ENCODE measurements at places on chromosomes 2 and 18. TPM values are rescaled to one million over a fixed set of nuclear protein-coding genes. Genes with fewer than 3 reads are reported as not detected.

- H3K27me3 ChIP-seq, result no peaks in the 10 kb centered on the region
- H3K4me1 ChIP-seq, result no peaks in the 10 kb centered on the region
- no peak overlapping the region for H3K4me3 ChIP-seq
- H3K27ac ChIP-seq, result no peak overlapping the region
These were observed 152.6 kb upstream of the TTC39C start for GRCh38 chr18:23861805-23862470.

- H3K27me3 ChIP-seq, result no peaks in the 10 kb centered on the region
- H3K4me3 ChIP-seq, result no peak overlapping the region
- no peaks in the 10 kb centered on the region for H3K36me3 ChIP-seq
- DNase-seq, result no peak
- no peaks in the 10 kb centered on the region for H3K4me1 ChIP-seq
These were observed 244.1 kb upstream of the NRP2 start for GRCh38 chr2:205438241-205438640.

DNA sequence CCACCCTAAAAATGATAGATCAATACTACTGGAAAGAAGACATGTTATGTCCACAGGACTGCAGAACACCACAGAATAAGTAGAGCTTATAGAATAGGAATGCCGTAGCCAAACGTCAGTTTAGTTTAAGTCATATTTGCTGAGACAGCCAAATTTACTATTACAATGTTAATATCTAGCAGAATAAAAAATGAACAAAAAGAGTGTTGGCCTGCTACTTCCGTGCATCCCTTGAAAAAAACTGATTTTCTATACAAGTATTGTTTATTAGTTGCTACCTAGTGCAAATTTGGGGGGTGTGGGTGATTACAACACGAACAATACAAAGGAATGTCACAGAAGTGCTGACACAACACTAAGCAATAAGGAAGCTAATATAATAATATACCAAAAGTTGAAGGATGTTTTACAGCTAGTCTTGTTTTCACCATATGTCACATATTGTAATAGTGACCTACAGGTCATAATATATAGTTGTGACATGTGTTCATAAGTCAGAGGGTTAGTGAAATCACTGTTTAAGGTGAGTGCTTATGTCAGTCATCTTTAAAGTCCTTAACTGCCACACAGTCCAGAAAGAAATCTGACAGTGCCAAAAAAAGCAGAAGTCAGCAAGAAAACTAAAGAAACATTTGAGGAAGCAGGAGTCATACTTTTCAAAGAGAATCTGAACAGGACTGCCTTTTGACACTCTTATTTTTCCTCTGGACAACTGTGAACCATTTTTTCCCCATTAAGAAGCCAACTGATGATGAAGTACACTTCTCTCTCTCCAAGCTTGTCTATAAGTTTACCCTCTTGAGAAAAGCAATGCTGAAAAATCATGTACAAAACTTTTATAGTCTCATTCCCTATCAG is 376.4 kb downstream of the ZEB2 start:
- no peaks in the 10 kb centered on the region for H3K4me1 ChIP-seq
- no peak overlapping the region for H3K27ac ChIP-seq
- DNase-seq, result no peak
- H3K4me3 ChIP-seq, result no peak overlapping the region
- no peaks in the 10 kb centered on the region for H3K27me3 ChIP-seq
- H3K36me3 ChIP-seq, result no peaks in the 10 kb centered on the region

GRCh38 chr2:69544951-69545350 is 98.6 kb downstream of the AAK1 start:
- no peak for DNase-seq
- H3K27ac ChIP-seq, result no peak overlapping the region
- no peaks in the 10 kb centered on the region for H3K27me3 ChIP-seq
- H3K4me3 ChIP-seq, result no peak overlapping the region
- no peaks in the 10 kb centered on the region for H3K36me3 ChIP-seq

DNA sequence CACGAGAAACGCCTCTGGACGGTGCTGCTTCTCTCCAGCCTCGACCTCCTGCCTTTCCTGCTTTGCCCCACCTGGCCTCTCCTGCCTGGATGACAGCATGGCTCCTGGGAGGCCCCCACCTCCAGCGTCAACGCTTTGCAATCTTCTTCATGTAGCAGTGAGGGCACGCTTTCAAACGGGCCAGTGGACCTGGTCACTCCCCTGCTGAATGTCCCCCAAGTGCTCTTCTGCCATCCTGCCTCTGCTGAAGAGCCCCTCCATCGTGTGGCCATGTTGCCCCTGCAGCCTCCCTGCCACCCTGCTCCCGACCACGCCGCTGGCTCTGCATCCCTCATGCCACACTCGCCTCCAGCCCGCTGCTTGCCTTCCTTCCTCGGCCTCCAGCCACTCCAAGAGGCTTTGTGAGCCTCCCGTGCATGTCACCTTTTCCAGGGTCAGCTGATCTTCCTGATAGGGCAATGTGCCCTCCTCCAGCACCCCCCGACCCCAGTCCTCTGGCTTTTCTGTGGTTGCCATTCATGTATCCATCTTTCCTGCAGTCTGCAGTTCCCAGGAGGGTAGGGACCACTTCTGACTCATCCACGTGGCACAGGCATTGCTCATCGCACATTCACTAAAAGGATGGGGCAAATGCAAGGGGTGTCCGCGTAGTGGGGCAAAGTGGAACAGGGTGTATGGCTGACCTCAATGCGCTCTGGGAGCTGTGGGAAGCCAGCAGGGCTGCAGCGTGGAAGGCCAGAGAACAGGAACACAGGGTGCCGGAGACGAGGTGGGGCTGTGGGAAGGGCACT is 268.8 kb downstream of the TWIST2 start:
- H3K27ac ChIP-seq, result no peak overlapping the region
- DNase-seq, result no peak
- H3K36me3 ChIP-seq, result no peaks in the 10 kb centered on the region
- peaks cover 30% of the 10 kb centered on the region for H3K4me1 ChIP-seq
- H3K27me3 ChIP-seq, result no peaks in the 10 kb centered on the region

Gene GLS
- total RNA-seq, result 77.7 TPM

Gene GALNT3
- total RNA-seq, result 16.6 TPM

Gene DNAH7
- 27.1 TPM for total RNA-seq

Gene ERBB4
- total RNA-seq, result 47.7 TPM

Gene ABCG5
- not detected for total RNA-seq
